ENCODE measurements at places on chromosomes 5 and 9. TPM values are rescaled to one million over a fixed set of nuclear protein-coding genes. Genes with fewer than 3 reads are reported as not detected.

Gene CARD9
- 1.7 TPM for total RNA-seq

Gene PIP5KL1
- 3.8 TPM for total RNA-seq

Gene BAAT
- total RNA-seq, result 1.3 TPM

Gene NMUR2
- total RNA-seq, result 0.57 TPM

Gene ADAMTSL1
- not detected for total RNA-seq

Gene SCGB3A1
- total RNA-seq, result not detected

Gene TAF11L10
- total RNA-seq, result not detected

Gene BTNL3
- 0.14 TPM for total RNA-seq

Gene ADAMTS2
- total RNA-seq, result 0.05 TPM

Gene TRIM7
- total RNA-seq, result 1.0 TPM
